Omental fat pad (tissue), 4 donors: ENCODE measurements at places on chromosomes 4 and X.

DNA sequence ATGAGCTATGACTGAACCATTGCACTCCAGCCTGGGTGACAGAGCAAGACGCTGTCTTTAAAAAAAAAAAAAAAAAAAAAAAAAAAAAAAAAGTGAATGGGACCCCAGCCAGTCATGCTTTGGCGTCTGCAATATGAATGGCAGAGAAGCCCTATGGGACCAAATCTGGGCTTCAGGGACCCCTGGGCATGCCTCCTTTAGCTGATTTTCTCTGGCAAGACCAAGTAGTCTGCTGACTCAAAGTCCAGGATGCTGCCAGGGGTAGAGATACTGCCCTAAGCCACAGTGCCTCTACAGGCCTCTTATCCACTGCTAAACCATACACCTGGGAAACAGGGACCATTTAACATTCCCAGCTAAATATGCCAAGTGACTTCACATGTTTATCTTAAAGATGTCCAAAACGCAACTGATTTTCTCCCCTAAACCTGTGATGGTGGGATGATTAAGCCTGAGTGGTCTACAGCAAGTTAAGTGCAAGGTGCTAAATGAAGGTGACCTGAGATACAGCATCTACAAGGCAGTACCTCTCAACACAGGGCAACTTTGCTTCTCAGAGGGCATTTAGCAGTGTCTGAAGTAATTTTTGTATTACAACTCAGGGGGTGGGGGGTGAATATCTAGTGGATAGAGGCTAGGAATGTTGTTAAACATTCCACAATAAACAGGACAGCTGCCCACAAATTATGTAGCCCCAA lies 5.8 kb downstream of the RPS4X start:
- DNase-seq, result no peak

DNA sequence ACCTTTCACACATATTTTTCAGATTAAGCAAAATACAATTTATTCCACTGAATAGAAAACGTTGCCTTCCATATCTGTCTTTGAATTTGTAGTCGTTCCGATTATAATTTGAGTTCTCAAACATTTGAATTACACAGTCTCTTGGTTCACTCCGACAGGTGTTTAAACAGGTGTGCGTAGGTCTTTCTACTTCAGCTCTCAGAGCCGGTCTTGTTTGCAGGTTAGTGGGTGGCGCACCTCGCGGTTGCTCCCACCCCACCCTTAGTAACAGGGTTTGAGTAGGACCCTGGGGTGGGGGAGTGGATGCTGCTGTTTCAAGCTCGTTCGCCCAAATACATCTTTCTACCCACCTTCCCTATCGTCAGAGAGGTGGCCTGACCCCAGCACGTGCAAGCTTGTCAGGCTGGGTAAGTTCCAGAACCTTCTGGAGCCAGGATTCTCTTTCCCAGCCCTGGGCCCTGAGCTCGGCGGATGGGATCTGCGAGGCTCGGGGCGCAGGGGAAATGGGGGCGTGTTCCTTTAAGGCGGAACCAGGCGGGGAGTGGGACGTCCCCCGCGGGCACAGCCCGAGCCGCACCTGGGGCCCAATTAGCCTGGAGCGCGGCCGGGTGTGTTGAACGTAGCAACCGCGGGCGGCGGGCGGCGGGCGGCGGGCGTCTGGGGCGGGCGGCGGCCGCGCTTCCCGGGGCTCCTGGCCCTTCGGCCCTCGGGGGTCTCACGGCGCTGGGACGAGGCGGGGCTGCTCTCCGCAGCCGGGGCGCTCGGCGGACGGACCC lies at the start of gene FAM149A:
TSS of gene FAM149A (plus strand) at position 591 of the 776 bp plus-strand sequence.
- no peak for DNase-seq

GRCh38 chr4:189514209-189514608 lies 426.5 kb upstream of the FRG1 start:
- no peak for DNase-seq

DNA sequence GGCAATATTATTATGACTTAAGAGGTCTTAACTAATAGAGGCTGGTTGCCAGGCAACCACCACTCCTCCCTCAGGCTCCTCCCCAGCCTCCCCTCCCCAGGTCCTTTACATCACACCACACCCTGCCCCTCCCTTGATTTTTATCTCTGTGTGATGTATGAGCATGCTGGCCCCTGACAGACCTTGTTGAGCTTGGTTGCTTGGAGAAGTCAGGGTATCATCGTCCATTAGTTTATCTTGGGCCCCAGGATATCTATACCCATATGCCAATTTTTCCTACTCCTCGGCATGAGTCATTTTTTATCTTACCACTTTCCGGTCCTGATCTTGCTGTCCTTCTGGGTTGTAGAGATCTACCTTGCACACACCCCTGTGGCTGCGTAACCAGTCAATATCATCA lies 2.5 kb downstream of the AKAP4 start:
- DNase-seq, result no peak

DNA sequence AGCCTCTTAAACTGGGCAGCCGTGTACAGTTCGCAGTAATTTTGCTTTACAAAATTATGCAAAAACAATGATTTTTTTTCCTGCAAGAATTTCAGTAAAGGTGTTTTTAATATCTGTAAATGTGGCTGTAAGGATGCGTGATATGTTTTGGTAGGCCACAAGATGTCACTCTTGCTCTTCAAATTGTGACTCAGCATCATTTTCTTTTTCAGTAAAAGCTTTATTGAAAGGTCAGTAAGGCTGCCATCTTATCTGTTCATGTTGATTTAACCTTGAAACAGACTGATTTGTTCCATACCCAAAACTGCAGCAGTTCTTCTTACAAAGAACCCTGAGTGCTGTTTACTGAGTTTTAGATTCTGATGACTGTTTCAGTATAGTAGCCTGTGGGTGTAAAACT lies 39.9 kb downstream of the TXLNG start:
- no peak for DNase-seq

DNA sequence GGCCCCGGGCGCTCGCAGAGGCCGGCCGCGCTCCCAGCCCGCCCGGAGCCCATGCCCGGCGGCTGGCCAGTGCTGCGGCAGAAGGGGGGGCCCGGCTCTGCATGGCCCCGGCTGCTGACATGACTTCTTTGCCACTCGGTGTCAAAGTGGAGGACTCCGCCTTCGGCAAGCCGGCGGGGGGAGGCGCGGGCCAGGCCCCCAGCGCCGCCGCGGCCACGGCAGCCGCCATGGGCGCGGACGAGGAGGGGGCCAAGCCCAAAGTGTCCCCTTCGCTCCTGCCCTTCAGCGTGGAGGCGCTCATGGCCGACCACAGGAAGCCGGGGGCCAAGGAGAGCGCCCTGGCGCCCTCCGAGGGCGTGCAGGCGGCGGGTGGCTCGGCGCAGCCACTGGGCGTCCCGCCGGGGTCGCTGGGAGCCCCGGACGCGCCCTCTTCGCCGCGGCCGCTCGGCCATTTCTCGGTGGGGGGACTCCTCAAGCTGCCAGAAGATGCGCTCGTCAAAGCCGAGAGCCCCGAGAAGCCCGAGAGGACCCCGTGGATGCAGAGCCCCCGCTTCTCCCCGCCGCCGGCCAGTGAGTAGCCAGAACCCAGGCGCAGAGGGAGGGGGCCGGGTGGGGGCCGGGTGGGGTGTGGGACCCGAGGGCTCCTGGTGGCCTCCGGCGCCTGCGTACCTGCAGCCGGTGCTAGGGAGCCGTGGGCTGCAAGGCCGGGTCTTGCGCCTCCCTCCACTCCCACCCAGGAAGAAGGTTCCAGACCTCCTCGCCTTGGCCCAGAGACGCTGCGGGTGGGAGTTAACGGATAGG lies 534 bp downstream of the MSX1 start:
- DNase-seq, result no peak

GRCh38 chr4:140239311-140239710 lies 85.3 kb upstream of the MAML3 start:
- DNase-seq, result no peak

GRCh38 chr4:176971576-176972115 lies 178.9 kb upstream of the VEGFC start:
- DNase-seq, result no peak

- no peak for DNase-seq
These were observed 5.3 kb upstream of the CXorf38 start for GRCh38 chrX:40652664-40653063.

DNA sequence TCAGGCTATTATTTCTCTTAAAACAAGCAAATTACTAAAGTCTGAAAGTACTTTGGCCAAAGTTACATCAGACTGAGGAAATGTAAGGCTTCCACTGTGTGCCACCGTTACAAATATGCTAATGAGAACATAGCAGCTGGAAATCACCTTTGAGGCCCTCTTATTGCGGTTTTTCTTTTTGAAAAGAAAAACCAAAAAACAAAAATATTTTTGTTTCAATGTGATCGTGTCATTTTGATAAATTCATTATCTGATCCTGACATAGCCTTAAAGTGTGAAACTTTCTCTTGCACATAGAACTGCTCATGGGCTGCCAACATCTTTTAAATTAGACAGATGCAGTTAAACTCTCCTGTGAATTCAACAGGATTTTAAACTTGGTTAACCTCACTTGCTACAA lies 2.8 kb upstream of the TIFA start:
- DNase-seq, result no peak

- no peak for DNase-seq
These were observed 43.7 kb downstream of the NLGN4X start for GRCh38 chrX:6184900-6185515.
